SK-N-SH (cell line): ENCODE measurements at places on chromosomes 2 and 18. TPM values are rescaled to one million over a fixed set of nuclear protein-coding genes. Genes with fewer than 3 reads are reported as not detected.
A peak's percentile ranks its signal among the peaks of the same experiment; 100 is the strongest.

The SFT2D3 gene
- 3.2 and 3.9 TPM in 2 replicates for polyA plus RNA-seq

The CLEC4F gene
- polyA plus RNA-seq: 0.12 and 0.21 TPM in 2 replicates

The REG3A gene
- not detected in 2 replicates for polyA plus RNA-seq

The KCNIP3 gene
- 0.97 and 1.6 TPM in 2 replicates for polyA plus RNA-seq

The IL1RL1 gene
- not detected in 2 replicates for polyA plus RNA-seq

The KCNF1 gene
- polyA plus RNA-seq: 0.16 and 0.23 TPM in 2 replicates

The TAF4B gene
- 1.3 and 1.6 TPM in 2 replicates for polyA plus RNA-seq

The GCC2 gene
- polyA plus RNA-seq: 4.5 and 5.9 TPM in 2 replicates

- no peak for DNase-seq
These were observed 331.3 kb upstream of the CNTNAP5 start for GRCh38 chr2:123693836-123694235.

- no peak for DNase-seq
These were observed 162.0 kb downstream of the SLC8A1 start for GRCh38 chr2:40289771-40290404.

DNA sequence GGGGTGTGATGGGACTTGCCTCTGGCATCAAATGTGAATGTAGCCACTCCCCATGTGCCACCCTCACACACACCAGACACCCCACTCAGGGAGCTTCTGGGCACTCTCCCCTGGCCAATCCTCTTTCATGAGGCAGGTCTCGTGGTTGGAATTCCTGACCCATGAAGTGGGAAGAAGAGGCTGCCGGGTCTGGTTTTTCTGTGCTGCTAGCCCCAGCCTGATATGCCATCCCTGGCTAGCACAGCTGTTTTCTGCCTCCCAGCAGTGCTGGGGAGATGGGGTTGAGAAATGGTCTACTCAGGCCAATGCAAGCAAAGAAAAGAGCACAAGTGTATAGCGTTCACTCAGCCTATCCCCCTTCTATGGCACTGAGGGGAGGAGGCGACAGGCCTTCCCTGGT lies 1.2 kb upstream of the C2orf72 start:
- DNase-seq: no peak

DNA sequence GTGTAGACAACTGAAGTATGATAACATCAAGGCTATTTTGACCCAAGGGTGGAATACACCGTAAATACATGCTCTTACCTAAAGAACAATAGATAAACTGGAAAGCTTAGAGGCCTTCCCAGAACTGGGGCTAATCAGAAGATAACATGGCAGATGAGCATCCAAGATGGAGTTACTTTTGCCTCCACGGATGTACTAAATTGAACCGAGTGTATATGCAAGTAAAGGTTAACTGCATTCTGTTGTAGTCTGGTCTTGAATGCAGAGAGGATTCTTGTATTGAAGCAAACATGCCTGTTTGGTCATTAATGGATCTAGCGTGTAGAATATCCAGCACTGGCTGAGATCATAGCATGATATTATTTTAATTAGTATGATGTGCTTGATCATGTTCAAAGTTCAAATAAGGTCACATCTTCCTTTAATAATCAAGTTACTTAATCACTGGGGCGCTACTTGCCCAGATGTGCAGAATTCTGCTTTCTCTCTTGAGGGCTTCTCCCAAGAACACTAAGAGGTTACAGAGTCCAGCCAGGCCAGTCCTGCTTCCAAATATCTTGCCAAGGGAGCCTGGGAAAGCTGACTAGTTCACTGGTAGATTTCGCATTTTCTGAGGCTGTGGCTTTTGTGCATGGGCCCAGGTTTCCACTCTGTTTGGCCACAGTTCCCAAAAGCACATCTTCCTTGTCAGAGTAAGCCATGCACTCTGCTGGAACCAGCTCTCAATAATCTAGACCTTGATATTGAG lies 37.5 kb upstream of the ACSL3 start:
- no peak for DNase-seq

GRCh38 chr2:28374331-28374730 lies 18.3 kb upstream of the FOSL2 start:
- DNase-seq: no peak

- no peak for DNase-seq
These were observed 1123.8 kb upstream of the KLHL29 start for GRCh38 chr2:22261165-22261564.

GRCh38 chr2:230582851-230583283 lies 129.8 kb upstream of the CAB39 start:
- DNase-seq: no peak

- no peak for DNase-seq
These were observed 143.8 kb downstream of the SH3BP4 start for GRCh38 chr2:235095569-235095968.

DNA sequence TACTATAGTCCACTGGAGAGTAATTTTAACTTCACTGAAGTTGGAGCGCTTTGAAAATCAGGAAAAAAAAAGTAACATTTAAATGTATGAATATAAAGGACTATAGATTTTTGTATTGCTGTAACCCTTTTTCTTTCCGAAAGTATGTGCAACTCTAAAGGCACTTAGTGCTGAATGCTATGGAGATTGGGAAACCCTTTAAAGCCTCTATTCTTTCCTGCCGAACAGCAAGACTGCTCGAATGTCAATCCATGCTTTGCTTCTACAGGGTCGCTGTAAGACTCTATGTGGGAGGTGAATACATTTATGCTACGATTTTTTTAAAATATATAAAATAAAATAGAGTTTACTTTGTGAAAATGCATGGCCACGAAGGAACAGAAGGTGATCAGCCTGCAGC lies 825 bp downstream of the GRB14 start:
- DNase-seq: no peak

DNA sequence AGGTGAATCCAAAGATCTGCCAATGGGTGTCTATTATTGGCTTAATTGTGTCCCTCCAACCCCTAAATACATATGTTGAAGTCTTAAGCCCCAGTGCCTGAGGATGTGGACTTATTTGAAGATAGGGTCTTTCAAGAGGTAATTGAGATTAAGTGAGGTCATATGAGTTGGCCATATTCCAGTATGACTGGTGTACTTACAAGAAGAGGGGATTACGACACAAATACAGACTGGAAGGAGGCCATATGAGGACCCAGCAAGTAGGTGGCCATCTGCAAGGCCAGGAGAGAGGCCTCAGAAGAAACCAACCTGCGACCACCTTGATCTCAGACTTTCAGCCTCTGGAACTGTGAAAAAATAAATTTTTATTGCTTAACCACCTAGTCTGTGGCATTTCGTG lies 121.1 kb upstream of the FN1 start:
- no peak for DNase-seq

- DNase-seq: peak; percentile 83
These were observed 32.7 kb downstream of the SIX3 start for GRCh38 chr2:44974064-44974715.

- DNase-seq: no peak
These were observed 504.7 kb downstream of the KCNJ3 start for GRCh38 chr2:155203178-155203577.

GRCh38 chr2:11896386-11896785 lies 150.0 kb downstream of the LPIN1 start:
- no peak for DNase-seq

DNA sequence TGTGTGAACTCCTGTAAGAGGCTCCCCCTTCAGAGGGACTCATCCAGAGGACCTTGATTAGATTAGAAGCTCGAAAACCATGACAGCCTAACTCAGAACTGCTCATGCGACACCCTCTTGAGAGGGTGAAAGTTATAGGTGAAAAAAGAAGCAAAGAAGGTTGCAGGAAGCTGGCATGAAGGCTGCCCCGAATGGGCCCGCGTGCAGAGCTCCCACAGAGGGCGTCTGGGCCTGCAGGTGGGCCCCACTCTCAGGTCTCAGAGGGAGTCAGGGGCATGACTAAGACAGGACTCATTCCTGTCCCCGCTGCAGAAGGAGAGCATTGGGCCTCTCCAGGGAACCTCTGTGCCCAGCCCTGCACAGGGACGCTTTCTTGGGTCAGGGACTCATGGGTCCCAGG lies 235.4 kb downstream of the EIPR1 start:
- no peak for DNase-seq

DNA sequence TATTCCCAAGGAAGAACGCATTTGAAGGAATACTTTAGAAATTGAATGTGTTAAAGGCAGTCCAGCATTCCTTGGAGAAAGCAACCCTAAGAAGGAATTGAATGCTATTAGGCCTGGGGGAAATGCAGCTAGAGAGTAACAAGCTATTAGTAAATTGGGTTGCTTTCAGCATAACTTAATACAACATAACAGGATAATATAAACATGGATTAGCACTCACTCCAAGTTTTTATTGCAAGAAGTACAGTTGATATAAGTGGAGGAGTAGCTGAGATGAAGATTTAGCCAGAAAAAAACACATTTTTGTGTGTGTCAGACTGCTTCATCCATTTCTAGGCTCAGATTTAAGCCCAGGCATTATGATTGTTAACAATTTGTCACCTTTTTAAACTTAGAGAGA lies 314.6 kb downstream of the MEIS1 start:
- no peak for DNase-seq

- DNase-seq: no peak
These were observed 40.1 kb downstream of the MTCL1 start for GRCh38 chr18:8745355-8746014.

GRCh38 chr2:50943791-50944190 lies 88.1 kb downstream of the NRXN1 start:
- no peak for DNase-seq

DNA sequence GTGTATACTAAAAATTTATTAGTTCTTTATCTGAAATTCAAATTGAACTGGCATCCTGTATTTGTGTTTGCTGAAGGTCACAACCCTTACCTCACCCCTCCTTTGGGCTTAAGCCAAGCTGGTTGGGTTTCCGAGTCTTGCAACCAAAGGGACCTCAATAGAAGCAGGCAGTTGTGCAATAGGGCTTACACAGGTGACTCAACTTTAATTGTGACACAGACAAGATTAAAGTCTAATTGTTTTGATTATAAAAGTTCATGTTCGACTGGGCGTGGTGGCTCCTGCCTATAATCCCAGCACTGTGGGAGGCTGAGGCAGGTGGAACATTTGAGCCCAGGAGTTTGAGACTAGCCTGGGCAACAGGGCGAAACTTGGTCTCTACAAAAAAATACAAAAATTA lies 71.5 kb downstream of the RAB31 start:
- no peak for DNase-seq

- no peak for DNase-seq
These were observed 7.6 kb upstream of the PLB1 start for GRCh38 chr2:28488083-28488830.
